ENCODE measurements at places on chromosomes 16 and 17. TPM values are rescaled to one million over a fixed set of nuclear protein-coding genes. Genes with fewer than 3 reads are reported as not detected.

- no peak for DNase-seq
- no peak overlapping the region for H3K4me3 ChIP-seq
- peaks cover 12% of the 10 kb centered on the region for H3K27me3 ChIP-seq
- H3K4me1 ChIP-seq, result peaks cover 17% of the 10 kb centered on the region
- no peaks in the 10 kb centered on the region for H3K36me3 ChIP-seq
- no peak overlapping the region for H3K27ac ChIP-seq
Observed at GRCh38 chr17:10457952-10458351, 11.4 kb downstream of the MYH4 start.

- H3K27me3 ChIP-seq, result no peaks in the 10 kb centered on the region
- H3K4me3 ChIP-seq, result no peak overlapping the region
- peaks cover 11% of the 10 kb centered on the region for H3K36me3 ChIP-seq
Observed at GRCh38 chr16:23501291-23501690, 9.0 kb downstream of the GGA2 start.

DNA sequence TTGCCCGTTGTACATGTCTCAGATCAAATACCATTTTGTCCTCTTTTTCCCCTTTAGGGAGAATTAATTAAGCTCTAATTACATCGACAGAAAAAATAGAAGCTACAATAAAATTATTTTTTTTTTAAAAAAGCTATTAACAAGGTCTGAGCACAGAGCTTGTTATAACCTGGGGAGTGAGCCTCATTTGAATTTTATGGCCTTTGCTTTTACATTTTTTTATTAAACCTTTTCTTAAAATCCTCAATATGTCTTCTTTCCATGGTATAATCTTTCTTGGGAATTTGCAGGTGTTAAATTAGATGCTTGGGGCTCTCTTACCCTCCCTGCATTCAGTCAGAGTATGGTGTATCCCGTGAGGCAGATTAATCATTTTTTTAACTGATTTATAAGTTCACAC lies 212.5 kb upstream of the XYLT1 start:
- H3K36me3 ChIP-seq, result no peaks in the 10 kb centered on the region
- H3K27ac ChIP-seq, result no peak overlapping the region
- H3K4me3 ChIP-seq, result no peak overlapping the region
- no peaks in the 10 kb centered on the region for H3K4me1 ChIP-seq
- H3K27me3 ChIP-seq, result no peaks in the 10 kb centered on the region
- DNase-seq, result no peak

DNA sequence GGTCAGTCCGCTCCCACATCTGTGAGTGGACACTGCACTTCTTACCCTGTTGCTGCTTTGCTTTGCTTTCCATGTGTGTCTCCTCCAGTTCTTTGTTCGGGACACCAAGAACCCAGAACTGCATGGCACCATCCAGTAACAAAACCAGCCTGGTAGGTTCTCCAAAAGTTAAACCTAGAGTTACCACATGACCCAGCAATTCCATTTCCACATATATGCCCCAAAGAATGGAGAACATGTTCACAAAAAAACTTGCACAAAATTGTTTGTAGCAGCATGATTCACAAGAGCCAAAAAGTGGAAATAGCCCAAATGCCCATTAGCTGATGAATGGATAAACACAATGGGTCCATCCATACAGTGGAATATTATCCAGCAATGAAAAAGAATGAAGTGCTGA lies 10.3 kb upstream of the CCL22 start:
- H3K36me3 ChIP-seq, result no peaks in the 10 kb centered on the region
- no peak for DNase-seq
- no peak overlapping the region for H3K27ac ChIP-seq
- peaks cover 4% of the 10 kb centered on the region for H3K27me3 ChIP-seq
- peaks cover 27% of the 10 kb centered on the region for H3K4me1 ChIP-seq

DNA sequence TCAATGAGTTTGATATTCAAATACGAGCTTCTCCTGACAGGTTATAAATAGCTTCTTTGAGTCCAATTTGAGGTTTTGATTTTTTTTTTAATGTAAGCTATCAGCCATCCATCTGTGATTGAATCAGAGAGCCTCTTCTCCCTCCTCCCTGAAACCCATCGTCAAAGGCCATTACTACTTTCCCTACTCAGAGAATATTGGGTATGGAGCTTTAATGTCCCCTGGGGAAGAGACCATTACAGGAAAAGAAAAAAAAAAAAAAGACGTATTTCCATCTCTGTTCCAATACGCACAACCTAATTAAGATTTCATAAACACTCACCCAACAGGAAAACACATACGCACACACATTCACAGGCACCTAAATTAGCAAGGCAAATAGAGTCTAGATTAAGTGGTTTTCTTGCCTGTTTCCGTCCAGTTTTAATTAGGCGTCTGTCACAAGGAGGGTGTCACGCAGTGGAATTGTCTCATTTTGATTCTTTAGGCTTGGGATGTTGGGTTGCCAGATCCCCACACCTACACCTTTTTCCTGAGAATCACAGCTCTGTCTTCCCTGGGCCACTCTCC lies 194.3 kb upstream of the RPL38 start:
- H3K36me3 ChIP-seq, result no peaks in the 10 kb centered on the region
- DNase-seq, result no peak
- H3K4me3 ChIP-seq, result no peak overlapping the region
- peaks cover 6% of the 10 kb centered on the region for H3K27me3 ChIP-seq
- H3K27ac ChIP-seq, result no peak overlapping the region

Gene KCNJ16
- not detected for total RNA-seq
